CD4-positive, alpha-beta T cell treated with Interleukin-15 for 4 hours (primary cell): ENCODE measurements at places on chromosomes 16 and 17.
A peak's percentile ranks its signal among the peaks of the same experiment; 100 is the strongest.

- no peak for DNase-seq
Measured at GRCh38 chr16:63625126-63625525, 1496.7 kb downstream of the CDH11 start.

GRCh38 chr16:25922438-25922837 lies 230.7 kb downstream of the HS3ST4 start:
- no peak for DNase-seq

DNA sequence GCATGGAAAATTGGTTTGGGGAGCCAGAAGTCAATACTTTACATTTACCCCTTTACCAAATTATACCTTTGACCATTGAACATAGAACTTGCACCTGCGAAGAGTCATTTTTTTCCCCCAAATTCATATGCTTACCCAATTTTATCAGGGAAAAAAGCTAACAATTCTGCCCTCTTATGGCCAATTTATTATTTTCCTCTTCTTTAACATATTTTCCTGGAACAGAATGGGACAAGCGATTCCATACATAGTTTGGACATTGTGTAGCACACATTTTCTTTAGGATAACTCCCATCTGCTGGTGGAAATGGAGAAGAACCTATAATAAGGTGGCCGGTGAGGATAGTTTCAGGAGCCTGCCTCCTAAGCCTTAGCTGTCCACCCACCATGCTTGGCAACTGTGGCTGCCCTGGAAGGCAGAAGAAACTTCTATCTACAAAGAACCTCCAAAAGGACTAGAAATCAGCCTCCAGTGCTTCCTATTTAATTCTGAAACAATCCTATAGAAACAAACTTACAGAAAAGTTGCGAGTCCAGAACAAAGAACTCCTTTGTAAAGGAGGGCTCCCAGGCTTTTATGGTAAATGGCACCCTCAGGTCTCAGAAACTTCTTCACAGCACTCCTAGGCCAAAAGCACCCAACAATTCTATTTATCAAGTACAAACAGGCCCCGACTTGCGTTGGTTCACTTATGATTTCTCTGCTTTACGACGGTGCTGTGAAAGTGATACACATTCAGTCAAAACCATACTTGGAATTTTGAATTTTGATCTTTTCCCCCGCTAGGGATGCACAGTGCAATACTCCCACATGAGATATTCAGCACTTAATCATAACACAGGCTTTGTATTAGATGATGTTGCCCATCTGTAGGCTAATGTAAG lies 64.1 kb upstream of the CACNG4 start:
- DNase-seq: no peak

- peak; percentile 40 for DNase-seq
Measured at GRCh38 chr17:4566785-4567184, 6.4 kb upstream of the GGT6 start.

- DNase-seq: peak; percentile 42
Measured at GRCh38 chr17:74274060-74274708, at the start of gene DNAI2. DNAI2 (plus strand) TSS chr17:74274234; CDS start chr17:74281818, 7,584 bp downstream.

DNA sequence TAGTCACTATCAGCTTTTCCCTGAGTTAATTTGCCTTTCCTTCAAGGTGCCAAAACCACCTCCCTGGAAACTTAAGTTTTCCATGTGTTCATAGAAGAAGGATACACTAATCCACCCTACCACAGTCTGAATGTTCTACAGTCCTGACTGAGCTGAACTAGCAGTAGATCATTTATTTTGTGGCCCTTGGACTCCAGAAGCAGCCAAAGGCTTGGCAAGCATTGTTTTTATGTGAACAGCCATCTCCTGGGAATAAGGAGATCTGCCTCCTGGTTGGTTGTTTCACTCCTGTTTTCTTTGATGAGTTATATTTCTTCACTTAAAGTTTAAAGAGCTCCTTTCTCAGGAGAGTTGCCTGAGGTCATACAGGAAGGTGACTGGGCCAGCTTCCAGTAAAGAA lies 634.6 kb upstream of the SOX9 start:
- no peak for DNase-seq

- DNase-seq: peak; percentile 5
Measured at GRCh38 chr17:4365628-4366326, 698 bp downstream of the UBE2G1 start.

- peak; percentile 85 for DNase-seq
Measured at GRCh38 chr17:31524926-31525800, 133.7 kb downstream of the RAB11FIP4 start.

DNA sequence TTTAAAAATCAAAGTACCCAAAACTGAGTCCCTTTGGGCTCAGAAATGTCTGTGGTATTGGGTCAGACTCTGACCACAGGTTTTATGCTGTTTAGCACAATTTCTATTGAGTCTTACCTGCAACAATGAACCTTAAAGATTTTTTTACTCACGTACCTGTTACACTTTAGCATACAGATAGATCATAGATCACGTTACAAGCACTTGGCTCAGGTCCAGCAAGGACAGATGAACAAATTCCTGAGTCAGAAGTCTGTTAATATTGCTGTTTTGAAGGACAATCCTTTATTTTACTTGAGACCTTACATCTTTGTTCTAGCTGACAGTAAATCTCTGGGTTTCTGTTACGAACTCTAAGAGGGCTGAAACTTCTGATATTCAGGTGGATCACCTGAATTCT lies 12.8 kb downstream of the SLC7A6OS start:
- DNase-seq: no peak

DNA sequence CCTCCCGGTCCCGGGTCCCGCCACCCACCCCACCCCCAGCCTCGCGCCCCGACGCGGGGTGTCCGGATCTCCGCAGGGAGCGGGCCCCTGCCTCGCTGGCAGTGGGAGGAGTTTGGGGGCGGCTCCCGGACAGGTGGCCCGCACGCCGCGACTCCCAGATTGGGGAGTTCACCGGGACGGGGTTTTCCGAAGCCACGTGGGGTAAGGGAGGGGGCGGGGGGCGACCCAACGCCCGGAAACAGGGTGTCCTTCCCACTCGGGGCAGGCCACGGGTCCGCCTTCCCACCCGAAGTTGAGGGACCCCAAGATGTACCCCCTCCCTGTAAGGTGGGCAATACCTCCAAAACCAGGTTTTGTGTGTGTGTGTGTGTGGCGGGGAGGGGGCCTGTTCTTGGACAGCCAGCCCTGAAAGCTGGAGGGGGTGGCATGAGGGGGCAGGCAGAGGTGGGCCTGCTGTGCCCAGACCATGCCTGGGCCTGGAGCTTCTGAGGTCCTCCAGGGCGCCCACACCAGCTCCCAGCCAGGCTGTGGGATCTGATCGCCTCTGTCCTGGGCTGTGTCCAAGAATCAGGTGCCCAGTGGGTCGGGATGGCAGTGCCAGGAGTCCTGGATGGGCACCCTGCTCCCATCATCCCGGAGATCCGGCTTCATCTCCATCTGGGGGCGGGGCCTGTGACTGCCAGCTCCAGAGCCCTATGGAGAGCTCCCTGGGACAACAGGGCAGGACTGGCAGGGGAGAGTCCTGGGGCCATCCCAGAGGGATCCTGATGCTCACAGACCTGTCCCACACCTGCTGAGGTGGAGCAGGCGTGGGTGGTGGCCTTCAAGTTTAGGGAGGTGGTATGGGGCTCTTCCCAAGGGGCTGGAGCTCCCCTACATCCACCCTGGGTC lies 767 bp downstream of the SYNGR2 start:
- DNase-seq: peak; percentile 48

GRCh38 chr17:56636265-56636664 lies 42.8 kb downstream of the NOG start:
- no peak for DNase-seq

- DNase-seq: no peak
Measured at GRCh38 chr16:84484579-84485254, 19.7 kb downstream of the MEAK7 start.

- DNase-seq: peak; percentile 13
Measured at GRCh38 chr17:4375039-4375748, 8.7 kb upstream of the UBE2G1 start.

DNA sequence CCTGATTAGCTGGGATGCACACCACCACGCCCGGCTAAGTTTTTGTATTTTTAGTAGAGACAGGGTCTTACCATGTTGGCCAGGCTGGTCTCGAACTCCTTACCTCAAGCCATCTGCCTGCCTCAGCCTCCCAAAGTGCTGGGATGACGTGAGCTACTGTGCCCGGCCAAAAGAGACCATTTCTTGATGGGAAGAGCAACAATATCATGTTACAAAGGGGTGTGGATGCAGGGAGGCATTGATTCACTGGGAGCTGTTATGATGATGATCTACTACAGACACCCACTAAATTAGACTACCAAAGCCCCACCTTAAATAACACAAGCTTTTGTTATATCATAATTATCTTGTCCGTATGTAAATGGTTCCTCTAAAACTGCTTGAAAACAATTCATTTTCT lies 81.4 kb upstream of the PSMD7 start:
- DNase-seq: no peak

DNA sequence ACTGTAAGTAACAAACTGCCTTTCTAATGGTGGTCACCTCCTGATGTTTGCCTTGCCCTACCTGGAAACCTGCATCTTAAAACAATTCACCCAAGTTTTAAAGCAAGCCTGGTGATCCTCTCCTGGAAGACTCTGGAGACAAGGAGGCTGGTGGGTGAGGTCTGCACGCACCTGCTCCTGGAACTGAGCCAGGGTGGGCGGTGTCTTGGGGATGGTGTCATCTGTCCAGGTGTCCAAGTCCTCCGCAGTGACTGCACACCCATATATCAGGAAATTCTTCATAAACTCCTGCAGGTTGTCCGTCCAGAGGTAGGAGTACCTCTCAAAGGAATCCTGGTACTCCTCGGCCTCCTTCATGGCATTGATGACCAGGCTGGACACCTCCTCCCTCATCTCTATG lies 44.9 kb downstream of the DNAH17 start:
- DNase-seq: no peak

DNA sequence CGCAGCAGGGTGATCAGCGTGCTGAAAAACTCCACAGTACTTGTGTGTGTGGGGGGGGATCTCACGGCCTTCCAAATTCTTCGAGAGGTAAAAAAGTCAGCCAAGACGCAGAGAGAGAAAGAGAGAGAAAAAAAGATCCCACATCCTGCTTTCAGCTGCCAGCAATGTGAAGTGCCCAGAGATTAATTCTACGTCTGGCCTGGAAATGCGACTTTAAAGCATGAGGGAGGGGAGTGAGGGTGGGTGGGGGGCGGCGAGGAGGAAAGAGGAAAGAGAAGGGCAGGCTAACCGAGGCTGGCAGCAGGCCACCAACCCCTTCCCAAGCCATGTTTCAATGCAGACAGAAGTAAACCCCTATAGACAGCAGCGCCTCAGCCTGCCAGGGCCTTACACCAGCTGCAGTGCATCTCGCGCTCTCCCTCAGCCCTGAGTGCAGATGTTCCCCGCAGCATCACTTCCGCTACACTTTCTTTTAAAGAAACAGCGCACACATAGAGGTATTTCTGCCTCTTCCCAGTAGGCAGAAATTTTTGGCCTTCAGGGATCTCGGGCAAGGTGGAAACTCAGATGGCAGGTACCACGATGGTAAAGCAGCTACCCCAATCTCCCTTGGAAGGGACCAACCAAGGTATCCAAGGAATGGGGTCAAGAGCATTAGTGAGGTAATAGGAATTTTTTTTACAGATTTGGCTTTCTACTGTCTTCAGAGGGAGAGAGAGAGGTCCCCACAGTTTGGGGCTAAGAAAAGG lies 87.8 kb downstream of the SMG6 start:
- peak; percentile 60 for DNase-seq

DNA sequence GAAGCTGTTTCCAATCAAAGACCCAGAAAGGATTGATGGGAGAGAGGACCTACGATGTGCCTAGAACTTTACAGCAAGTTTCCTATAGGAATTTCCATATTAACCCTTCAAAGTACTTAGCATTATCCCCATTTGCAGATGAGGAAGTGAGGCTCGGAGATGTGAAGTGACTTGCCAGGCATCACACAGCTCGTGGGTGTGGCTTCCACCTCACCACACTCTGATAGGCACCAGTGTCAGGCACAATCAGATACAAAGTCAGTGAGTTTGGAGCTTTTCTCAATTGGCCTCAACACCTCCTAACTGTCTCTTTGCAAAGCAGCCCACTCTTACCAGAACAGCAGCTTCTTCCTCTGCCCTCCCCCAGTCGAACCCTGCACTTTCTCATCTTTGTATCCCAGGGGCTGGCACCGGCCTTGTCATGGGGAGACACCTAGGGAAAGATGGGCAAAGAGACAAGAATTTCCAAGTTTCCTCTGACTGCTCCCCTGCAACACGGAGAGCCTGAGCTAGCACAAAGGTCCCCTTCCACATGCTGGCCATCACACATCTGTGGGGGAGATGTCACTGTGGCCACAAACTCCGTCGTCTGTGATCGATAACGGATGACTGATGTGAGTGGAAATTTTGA lies 37.4 kb upstream of the CCL1 start:
- no peak for DNase-seq

DNA sequence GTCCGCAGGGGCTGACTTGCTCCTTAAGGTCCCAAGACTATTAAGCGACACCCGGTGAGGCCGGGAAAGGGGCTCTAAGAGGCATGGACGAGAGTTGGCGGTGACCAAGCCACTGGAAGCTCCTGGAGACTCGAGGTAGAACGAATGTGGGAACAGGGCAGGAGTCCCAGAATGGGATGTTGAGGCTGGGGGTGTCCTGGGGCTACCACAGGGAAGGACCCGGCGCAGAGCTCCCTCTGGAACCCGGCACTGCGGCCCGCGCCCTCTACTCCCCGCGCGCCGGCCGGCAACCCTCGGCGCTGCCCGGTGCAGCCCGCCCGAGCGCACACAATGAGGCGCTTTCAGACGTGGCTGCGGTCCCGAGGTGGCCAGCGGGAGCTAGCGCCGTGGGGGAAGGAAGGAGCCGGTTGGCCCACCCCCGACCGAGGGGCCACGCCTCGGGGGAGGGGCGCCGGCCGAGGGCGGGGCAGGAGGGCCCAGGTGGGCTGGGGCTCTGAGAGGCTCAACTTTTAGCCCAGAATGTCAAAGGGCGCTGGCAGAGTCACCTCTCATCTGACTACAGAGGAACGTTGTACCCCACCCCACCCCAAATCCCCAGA lies at the start of gene CHST6:
TSS of gene CHST6 (minus strand) at position 366 of the 599 bp plus-strand sequence. CDS start 15,613 bp downstream, outside the sequence.
- no peak for DNase-seq

DNA sequence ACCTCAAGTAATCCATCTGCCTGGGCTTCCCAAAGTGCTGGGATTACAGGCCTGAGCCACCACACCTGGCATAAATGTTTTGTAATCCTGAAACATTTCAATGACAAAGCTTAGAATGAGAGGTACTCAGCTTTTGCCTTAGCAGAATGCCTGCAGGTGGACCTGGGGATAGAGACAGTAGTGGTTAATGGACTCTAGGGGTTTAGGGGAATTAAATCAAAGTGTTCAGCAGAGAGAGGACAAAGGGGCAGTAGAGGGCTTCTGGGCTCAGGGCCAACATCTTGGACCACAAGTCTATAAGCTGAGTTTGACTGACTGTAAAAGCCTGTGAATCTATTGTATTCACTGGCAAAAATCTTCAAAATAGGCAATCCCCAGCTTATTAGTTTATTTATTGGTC lies 36.0 kb upstream of the MED13 start:
- no peak for DNase-seq

GRCh38 chr16:65524997-65525396 lies 403.1 kb upstream of the CDH11 start:
- no peak for DNase-seq

GRCh38 chr17:50708050-50709000 lies 611 bp upstream of the ANKRD40 start:
- DNase-seq: no peak
